ENCODE measurements at places on chromosomes 5 and 9. TPM values are rescaled to one million over a fixed set of nuclear protein-coding genes. Genes with fewer than 3 reads are reported as not detected.

- no peak for DNase-seq
These were observed 4.9 kb upstream of the PSAT1 start for GRCh38 chr9:78292026-78292425.

The ENTREP1 gene
- total RNA-seq: 4.6 TPM

The GMCL2 gene
- not detected for total RNA-seq

The FOXD4 gene
- 0.13 TPM for total RNA-seq

DNA sequence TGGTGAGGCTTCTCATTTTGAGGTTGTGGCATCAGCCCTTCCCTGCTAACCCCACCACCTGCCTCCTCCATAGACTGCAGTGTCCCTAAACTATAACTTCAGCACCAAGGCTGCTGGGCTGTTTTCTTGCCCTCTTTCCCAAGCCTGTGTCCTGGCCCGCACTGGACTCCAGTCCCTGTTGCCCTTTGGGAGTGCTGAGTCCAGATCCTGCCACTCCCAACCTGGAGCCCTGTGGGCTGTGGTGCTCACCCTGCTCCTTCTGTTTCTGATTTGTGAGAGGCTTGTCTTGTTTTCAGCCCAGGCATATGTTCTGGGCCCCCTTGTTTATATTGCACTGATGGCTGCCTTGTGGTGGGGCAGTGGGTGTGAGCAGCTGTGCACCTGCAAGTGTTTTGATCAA is 39.7 kb upstream of the RNU6ATAC start:
- DNase-seq: no peak

DNA sequence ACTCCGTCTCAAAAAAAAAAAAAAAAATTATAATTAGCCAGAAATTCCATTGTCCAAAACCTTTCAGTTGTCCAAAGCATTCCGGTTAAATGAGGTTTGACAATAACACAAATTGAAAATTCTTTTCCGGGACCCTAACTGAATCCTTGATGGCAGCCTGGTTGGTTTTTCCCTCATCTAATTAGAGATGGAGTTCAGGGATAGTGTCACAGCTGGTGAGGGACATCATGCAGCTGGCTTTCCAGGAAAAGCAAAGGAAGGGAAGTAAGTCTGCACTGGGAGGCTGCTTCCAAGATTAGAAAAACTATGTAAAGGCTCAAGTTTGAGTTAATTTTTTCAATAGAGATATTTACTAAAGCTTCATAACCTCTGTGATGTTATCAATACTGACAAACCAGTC is 195.4 kb downstream of the ADAMTS12 start:
- DNase-seq: no peak

The NTNG2 gene
- 0.77 TPM for total RNA-seq

DNA sequence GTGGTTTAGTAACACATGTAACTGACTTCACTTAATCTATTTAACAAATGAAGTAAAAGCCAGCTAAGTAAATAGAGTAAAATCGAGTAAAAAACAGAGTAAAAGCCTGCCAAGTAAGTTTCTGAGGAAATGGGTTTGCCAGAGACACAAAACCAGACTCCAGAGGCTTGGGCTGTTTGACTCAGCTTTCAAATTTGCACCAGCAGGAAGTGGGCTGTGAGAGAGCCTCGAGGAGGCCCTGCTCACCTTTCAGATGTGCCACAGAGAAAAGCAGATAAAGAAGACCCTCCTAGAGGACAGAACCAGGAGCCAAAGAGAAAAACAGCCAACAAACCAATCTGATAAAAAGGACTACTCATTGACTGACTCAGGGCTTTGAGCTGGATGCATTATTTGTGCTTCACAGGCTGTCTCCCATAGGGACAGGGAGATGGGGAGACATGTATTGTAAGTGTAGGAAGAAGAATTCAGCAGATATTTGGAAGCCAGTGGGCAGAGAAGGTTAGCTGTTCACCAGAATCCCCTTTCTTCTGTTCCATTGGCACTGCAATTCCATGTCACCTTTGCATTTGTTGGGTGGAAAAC is 14.4 kb upstream of the AMACR start:
- DNase-seq: peak; percentile 14

- DNase-seq: peak; percentile 66
These were observed 7.5 kb upstream of the FST start for GRCh38 chr5:53472720-53473510.

DNA sequence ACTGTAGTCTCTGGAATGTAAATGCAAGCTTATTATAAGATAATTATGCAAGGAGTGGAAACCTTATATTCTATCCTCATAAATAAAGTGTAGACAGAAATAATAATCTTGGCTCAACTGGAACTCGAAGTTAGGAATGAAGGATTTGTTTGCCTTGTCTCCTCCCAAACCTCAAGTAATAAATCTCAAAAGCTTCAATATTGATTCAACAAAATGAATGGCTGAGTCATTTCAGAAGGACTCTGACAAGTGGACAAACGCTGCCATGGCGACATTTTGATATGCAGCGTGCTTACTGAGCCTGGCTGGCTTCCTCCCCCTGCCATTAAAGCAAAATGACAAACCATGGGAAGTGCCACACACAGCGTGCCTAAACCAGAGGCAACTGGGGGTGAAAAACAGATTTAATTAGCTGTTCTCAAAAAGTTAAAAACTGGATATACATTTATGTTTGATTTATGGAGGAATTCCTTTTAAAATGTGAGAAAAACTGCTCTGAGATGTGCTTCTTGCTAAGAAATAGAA is 10.5 kb upstream of the ADGRV1 start:
- DNase-seq: peak; percentile 8

- DNase-seq: no peak
These were observed 775.4 kb downstream of the MTRR start for GRCh38 chr5:8644377-8644776.

The TMEM215 gene
- total RNA-seq: not detected

GRCh38 chr9:83521411-83521810 is 16.8 kb downstream of the FRMD3 start:
- no peak for DNase-seq

GRCh38 chr9:129175825-129176633 is 2.0 kb downstream of the IER5L start:
- DNase-seq: peak; percentile 31

The IFNK gene
- not detected for total RNA-seq

DNA sequence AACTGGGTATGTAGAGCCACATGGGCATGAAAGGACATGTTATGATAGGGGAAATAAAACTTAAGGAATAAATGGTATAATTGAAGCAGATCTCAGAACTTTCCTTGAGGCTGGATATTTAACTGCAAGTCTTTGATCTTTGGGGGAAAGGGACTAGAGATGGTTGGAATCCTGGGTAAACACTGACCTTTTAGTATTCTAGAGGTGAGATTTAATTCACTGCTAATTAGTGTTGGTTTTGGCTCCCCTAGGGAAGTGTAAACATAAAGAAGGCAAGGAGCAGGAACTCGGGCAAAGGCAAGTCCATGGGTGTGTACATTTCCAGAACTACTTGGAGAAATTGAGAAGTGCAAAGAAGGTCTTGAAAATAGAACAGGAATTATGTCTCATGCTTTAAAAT is 16.6 kb downstream of the NIM1K start:
- DNase-seq: no peak

GRCh38 chr9:137150617-137151457 is 11.9 kb downstream of the GRIN1 start:
- no peak for DNase-seq

DNA sequence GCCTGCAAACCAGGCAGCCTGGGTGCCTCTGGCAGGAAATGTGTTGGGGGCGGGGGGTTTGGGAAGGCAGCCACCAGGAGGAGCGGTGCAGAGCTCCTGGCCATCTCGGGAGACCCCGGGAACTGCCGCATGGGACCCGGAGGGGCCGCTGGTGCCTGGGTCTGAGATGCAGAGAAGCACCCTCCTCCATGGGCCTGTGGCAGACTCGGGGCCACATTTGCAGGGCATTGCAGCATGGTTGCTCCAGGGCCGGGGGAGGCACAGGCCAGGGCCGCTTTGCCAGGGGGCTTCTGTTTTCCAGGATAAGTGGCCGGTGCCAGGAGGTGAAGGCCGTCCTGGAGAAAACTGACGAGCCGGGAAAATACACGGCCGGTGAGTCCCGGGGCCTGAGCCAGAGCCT is 1.7 kb downstream of the LCN1 start:
- no peak for DNase-seq

The LRRC14B gene
- not detected for total RNA-seq

- peak; percentile 54 for DNase-seq
These were observed 85.0 kb downstream of the STK10 start for GRCh38 chr5:172102913-172103626.

GRCh38 chr5:143113461-143113860 is 290.0 kb downstream of the NR3C1 start:
- DNase-seq: no peak

The LRRC19 gene
- not detected for total RNA-seq

The CYSTM1 gene
- 16.3 TPM for total RNA-seq

The SLC46A2 gene
- total RNA-seq: not detected

DNA sequence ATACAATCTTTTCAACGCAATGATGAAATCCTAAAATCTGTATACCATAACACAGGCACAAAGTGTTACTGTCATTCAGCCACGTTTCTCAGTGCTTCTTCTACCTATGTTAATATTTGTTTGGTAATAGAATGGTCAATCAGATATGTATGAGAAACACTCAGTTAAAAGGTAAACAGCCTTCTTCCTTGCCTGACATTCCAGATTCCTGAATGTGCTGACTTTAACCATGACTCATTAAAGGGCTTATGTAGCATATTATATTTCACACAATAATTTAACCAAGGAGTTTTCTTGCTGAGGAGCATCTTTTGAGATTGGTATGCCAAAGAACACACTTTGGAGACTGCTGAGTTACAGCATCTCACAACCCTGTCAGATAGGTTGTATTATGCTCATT is 187.6 kb downstream of the CETN3 start:
- no peak for DNase-seq

- DNase-seq: no peak
These were observed 130.6 kb upstream of the ANKH start for GRCh38 chr5:15002173-15002572.

DNA sequence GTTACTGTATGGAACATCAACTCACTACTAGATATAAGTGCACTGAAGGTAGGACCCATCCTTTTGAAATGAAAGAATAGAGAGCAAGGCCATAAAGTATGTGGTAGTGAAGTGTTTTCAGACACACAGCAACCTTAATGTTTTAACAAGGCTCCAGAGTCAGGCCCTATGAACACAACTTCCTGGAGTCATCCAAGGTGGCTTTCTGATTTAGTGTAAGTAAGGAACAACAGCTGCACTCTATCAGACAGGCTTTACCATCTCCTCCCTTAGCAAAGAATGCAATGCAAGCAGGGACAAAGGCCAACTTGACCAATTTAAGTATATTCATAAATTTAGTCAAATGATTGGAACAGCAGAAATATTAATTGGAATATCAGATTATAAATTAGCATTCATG is 90.1 kb downstream of the MPDZ start:
- no peak for DNase-seq

The CENPP gene
- total RNA-seq: 1.6 TPM

The ZNF462 gene
- 4.9 TPM for total RNA-seq

DNA sequence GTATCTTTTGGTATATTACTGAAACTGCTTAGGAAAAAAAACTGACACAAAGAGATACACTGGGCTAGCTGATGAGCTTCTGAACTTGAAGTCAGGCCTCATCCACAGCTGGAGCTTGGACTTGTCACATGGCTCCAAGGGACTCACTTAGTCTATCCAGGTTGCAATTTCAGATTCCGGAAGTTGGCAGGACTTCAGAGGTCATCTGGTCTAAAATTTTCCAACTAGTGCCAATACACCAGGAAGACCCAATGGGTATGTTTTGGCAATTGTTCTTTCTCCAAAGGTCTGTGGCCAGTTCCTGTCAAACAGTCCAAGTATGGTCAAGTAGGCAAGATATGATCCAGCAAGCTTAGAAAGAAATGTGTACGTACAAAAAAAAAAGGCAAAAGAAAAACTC is 36.7 kb downstream of the MRPS27 start:
- DNase-seq: peak; percentile 60

Measured in dermis microvascular lymphatic vessel endothelial cell (primary cell).